OCI-LY7 (cell line): ENCODE measurements at places on chromosomes 13 and 19.

GRCh38 chr13:114166381-114167131 lies 12.5 kb upstream of the CFAP97D2 start:
- no peak for DNase-seq

DNA sequence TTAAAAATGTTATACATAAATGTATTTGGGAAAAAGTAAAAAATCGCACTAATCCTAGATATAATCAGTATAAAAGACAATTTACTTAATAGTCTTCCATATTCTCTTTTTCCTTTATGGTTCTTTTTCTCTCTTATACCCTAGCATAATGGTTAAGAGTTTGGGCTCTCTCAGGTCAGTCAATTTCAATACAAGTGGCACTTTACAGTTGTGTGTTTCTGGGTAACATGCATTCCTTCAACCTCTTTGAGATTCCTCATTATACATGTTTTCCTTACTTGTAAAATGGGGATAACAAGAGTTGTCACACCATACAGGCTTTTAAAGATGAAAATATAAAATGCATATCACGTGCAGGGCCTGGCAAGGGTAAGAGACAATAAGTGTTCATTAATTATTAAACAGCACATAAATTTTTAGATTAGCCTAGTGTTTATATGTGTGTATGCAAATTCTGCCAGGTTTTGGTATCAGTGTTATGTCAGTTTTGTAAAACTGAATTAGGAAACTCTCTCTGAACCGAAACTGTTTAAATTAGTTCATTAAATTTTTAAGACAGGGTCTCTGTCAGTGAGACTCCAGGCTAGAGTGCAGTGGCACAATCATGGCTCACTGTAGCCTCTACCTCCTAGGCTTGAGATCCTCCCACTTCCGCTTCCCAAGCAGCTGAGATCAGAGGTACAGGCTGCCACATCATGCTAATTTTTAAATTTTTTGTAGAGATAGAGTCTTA lies 49.8 kb downstream of the ELF1 start:
- DNase-seq, result peak; percentile 50

DNA sequence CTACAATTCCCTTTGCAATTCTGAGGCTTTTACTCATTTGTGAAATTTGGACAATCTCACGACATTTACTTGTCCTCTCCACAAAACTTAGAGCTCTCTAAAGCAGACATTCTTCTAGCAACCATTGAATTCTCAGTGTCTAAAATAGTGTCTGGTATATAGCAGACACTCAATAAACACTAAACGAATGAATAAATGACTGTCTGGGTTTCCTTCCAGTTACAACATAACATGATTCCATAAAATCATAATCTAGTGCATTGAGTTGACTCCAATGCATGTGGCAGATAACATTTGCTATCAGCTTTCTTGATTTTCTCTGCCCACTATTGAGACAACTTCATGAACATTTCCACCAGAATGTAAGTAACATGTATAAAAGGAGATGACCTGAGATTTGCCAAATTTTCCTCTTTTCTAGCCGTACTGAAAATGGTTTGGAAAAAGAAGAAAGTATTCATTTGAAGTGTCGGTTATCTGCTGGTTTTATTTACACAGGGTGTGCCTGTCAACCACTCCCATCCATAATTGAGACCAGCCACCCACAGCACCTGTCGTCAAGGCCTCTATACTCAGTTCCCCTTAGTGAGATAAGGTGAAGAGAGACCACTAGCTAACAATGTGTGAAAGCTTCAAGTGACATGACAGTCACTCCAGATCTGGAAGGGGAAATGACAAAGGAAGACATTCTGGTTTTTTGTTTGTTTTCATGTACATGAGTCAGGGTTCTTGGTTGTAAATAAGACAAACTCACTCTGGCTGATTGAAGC lies 4.8 kb upstream of the SERP2 start:
- no peak for DNase-seq

GRCh38 chr13:110442930-110443621 lies 118.4 kb downstream of the RAB20 start:
- no peak for DNase-seq

DNA sequence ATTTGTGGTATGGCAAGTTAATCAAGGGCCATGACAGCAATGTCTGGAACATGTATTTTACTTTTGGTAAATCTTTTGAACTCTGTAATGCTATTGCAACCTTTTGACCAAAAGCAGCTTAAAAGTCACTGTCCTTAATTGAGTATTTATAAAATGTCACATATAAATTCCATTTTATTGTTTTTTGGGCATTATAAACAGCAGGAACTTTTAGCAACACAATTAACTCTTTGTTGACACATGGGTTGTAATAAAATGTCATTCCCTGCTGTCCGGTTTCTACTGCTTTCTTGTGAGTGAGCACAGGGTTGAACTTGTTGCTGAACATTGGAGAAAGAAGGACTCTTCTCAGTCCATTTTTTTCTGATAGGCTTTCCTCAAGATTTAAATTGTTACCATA lies 1923.1 kb downstream of the PCDH9 start:
- DNase-seq, result no peak

- peak; percentile 63 for DNase-seq
Observed at GRCh38 chr19:3125900-3126524, 9.8 kb upstream of the GNA15 start.

DNA sequence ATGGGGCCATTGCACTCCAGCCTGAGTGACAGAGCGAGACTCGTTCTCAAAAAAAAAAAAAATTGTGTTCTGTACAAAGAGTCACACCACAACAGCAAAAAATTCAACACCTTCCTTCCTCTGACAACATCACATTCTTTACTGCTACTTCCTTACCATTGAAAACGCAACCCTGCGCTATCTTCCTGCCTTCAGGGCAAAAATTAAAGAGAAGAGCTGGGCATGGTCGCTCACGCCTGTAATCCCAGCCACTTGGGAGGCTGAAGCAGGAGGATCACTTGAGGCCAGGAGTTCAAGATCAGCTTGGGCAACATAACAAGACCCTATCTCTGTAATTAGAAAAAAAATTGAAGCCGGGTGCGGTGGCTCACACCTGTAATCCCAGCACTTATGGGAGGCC lies 9.4 kb upstream of the ZNF444 start:
- no peak for DNase-seq

- DNase-seq, result no peak
Observed at GRCh38 chr19:33828266-33829075, 31.8 kb downstream of the KCTD15 start.

GRCh38 chr19:42386974-42387707 lies 3.0 kb downstream of the CNFN start:
- peak; percentile 77 for DNase-seq

DNA sequence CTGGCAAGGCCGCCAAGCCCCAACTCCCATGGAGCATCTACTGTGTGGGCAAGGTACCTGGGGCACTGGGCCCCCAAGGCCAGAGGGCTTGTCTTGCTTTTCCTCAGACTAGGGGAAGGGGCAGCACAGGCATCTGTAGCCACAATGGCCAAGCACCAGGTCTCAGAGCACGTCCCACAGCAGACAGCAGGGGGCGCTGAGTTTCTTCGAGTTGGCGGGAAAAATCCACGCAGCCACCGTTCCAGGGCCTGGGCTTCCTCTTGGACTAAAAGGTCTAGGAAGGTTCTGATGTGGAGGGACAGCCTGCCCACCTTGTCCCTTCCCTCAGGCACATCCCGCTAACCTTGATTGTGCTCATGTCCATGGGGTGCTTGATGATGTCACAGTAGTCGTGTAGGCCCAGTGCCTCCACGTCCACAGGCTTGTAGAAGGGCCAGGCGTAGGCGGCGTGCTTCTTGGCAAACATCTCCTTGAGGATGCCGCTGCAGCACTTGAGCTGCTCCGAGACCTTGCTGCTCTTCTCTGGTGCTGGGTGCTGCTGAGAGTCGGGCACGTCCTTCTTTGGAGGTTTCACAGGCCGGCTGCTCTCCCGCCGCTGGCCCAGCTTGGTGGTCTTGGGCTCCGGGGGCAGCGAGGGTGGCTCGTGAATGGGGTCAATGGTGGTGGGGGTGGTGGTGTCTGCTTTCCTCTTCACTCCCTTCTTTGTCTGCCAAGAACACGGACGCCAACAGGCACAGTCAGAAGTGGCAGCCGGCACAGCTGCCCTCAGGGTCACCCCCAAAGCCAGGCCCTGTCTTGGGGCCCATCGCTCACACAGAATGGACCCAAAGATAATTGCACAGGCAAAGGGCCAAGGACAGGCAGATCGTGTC lies 32.0 kb upstream of the EPHX3 start:
- DNase-seq, result peak; percentile 76

- DNase-seq, result no peak
Observed at GRCh38 chr13:29160862-29161261, 340.7 kb downstream of the MTUS2 start.

- no peak for DNase-seq
Observed at GRCh38 chr19:14758816-14759215, 19.5 kb downstream of the ADGRE2 start.

- DNase-seq, result no peak
Observed at GRCh38 chr13:66657165-66657881, 572.8 kb downstream of the PCDH9 start.

GRCh38 chr13:103883164-103883563 lies 816.9 kb upstream of the SLC10A2 start:
- no peak for DNase-seq

DNA sequence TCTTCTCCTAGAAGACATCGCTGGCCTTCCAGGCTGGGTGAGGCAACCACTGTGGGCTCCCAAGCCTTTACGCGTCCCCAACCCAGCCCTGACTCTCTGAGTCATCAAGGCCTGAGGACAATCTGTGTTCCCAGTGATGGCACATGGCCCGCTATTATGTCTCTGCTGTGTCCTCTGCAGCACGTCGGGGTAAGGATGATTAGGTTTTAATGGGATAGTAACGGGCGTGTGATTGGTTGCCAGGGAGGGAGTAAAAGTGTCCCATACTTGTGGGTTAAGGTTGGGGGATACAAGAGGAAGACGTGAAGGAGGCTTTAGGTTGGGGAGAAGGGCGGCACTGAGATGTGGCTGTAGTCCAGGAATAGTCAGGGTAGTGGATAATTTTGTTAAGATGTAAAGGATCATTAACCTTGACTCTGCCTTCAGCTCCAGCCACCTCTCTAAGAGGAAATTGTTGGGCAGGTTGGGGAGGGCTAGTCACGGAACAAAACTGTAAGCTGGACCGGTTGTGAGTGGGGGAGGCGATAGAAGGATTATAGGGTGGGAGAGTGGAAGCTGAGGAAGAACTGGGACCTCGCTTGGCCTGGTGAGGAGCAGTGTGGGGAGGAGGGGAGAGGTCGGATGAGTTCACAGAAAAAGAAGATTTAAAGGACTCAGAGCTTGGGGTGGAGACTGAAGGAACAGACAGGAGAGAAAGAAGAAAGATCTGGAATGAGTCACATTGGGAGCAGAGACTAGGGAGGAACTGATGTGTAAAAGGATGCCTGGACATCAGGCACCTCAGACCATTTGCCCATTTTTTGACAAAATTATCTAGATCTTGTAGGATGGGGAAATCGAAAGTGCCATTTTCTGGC lies 27.9 kb upstream of the IGFL1 start:
- DNase-seq, result no peak

GRCh38 chr19:7355151-7355820 lies 6.5 kb downstream of the ARHGEF18 start:
- no peak for DNase-seq

- DNase-seq, result no peak
Observed at GRCh38 chr19:11063434-11063833, 25.8 kb upstream of the LDLR start.

DNA sequence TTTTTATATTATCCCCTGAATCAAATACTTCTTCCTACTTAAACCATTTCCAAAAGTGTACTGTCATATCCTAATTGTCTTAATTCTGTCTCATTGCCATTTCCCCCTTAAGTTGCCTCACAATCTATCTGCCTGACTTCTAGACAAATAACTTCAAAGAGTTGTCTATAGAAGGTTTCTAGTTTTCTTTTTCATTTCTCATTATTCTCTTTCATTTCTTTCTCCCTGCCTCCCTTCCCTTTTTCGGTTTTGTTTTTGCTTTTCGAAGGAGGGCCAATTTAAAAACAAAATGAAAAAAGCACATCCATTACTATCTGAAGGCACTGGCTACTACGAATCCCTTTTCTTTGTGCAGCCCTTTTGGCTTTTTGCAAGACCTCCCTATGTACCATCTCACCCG lies 367.2 kb downstream of the DNAJC15 start:
- DNase-seq, result no peak

DNA sequence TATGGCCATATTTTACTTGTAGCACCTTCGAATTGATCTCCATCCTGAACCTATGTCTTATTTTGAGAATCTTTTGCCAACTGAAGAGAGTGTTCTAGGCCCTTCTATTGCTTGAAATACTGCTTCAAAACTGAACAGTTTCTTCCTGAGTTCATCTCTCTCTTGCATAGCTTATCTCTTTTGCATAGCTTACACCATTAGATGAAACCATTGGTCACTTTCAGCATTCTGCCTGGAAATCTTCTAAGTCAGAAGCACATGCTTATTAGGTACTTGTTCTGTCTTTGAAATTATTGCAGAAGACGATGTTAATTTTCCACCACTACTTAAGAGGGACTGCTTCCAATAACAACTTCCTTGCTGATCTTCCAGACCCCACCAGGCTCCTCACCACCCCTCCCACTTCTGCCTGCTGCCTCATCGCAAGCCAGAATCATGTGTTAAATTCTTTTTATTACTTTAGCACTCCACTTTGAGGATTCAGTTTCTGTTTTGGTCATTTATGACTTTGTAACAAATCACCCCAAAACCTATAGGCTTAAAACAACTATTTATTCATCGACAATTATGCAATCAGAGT lies 122.4 kb upstream of the MAB21L1 start:
- DNase-seq, result no peak

DNA sequence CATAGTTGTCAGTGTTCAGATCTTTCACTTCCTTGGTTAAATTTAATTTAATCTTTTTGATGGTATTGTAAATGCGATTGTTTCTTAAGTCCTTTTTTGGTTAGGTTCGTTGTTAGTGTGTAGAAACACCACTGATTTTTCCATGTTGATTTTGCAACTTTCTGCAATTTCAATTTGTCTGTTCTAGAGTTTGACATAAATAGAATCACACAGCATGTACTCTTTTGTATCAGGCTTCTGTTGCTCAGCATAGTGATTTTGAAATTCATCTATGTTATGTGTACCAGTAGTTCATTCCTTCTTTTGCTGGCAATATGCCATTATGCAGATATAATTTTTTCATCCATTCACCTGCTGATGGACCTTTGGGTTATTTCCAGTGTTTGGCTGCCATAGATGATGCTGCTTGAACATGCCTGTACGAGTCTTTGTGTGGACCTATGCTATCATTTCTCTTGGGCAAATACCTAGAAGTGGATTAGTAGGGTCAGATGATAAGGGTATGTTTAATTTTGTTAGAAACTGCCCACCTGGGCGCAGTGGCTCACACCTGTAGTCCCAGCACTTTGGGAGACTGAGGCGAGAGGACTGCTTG lies 33.1 kb downstream of the BICRA start:
- no peak for DNase-seq
